ENCODE measurements at places on chromosomes 5 and 9.

DNA sequence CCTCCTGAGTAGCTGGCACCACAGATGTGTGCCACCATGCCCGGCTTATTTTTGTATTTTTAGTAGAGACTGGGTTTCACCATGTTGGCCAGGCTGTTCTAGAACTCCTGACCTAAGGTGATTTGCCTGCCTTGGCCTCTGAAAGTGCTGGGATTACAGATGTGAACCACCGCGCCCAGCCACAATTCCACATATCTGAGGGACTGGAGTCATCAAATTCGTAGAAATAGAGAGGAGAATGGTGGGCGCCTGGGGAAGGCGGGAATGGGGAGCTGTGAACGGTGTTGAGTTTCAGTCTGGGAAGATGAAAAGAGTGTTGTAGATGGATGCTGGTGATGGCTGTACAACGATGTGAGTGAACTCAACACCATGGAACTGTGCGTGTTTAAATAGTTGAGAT lies 1.9 kb upstream of the ABO start:
- DNase-seq: no peak

- no peak for DNase-seq
These were observed 46.7 kb downstream of the GDNF start for GRCh38 chr5:37792975-37793631.

DNA sequence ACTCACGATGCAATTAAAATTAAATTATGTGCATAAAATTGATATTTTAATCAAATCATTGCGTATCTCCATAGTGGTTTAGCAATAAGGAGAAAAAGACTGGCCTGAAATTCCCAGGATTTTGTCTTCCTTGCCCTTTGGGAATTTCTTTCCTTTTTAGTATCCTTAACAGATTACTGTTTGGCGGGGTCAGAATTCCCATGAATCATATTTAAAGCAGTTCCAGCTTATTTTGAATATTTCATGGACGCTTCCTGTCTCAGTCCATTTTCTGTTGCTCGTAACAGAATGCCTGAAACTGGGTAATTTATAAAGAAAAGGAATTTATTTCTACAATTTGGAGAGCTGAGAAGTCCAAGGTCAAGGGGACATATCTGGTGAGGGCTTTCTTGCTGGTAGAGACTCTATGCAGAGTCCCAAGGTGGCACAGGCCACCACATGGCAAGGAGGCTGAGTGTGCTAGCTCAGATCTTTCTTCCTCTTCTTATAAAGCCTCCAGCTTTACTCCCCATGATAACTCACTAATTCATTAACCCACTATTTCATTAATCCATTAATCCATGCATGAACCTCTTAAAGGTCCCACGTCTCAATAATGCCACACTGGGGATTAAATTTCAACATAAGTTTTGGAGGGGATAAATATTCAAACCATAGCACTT lies 37.8 kb downstream of the CDH6 start:
- no peak for DNase-seq

- DNase-seq: no peak
These were observed 4.7 kb upstream of the FOXB2 start for GRCh38 chr9:77014597-77015263.

DNA sequence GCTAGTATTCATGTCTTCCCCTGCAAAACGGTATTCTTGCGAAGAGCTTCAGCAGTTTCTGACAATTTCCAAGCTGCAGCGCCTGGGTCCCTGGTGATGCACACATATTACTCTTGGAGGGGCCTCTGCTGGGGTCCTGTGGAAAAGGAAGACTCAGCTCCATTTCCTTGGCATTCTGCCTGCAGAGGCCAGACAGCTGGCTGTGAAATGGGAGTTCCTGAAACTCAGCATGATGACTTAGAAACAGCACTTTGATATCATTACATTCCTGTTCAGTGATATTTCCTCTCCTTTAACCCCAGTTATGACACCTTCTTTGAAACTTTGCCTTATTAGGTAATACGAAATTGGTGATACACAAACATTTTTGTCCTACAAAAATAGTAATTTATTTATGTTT lies 98.5 kb downstream of the APBA1 start:
- no peak for DNase-seq

DNA sequence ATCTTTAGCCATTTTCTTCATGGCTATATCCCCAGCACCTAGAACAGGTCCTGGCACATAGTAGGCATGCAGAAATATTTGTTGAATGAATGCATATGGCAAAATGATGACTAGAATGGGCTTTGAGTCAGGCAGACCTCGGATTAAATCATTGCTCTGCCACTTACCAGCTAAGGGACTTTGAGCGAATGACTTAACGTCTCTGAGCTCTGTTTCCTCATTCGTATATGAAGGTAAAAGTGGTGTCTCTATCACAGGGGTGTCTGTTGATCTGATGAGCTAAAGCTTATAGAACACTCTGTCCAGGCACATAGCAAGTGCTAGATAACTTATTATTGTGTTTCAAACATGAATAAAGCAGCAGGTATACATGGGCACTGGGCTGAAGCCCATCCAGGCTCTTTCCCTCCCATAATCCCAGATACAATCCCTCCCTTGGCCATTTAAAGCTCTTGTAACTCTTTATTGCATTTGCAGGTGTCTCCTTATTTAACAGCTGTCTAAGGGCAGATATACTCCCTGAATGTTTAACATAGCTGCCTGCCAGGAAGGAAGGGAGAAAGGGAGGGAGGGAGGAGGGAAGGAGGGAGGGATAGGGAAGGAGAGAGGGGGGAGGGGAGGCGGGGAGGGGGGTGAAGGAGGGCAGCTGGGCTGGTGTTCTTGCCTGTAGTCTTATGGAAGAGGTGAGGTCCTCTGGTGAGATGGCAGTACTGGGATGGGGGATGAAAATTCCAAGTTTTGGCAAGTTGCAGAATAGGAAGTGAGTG lies 23.2 kb upstream of the STXBP1 start:
- DNase-seq: no peak

- no peak for DNase-seq
These were observed 147.3 kb downstream of the MTX3 start for GRCh38 chr5:79843450-79844388.

DNA sequence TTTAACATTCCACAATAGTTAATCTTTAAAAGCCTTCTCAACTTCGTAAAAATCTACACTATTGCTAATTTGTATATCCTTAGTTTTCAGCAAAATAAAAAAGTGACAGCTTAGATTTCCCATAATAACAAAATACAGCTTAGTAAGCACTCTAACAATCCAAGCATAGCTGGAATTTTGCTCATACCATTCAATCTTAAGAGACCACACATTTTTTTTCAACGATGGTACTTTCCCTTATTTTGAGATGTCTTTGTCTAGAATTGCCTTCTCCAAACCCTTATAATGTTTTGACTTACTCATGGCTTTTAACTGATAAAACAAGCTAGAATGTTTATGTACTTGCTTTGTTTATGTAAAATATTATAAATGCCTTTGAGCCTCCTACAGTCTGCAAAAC lies 65.6 kb downstream of the HOMER1 start:
- no peak for DNase-seq

DNA sequence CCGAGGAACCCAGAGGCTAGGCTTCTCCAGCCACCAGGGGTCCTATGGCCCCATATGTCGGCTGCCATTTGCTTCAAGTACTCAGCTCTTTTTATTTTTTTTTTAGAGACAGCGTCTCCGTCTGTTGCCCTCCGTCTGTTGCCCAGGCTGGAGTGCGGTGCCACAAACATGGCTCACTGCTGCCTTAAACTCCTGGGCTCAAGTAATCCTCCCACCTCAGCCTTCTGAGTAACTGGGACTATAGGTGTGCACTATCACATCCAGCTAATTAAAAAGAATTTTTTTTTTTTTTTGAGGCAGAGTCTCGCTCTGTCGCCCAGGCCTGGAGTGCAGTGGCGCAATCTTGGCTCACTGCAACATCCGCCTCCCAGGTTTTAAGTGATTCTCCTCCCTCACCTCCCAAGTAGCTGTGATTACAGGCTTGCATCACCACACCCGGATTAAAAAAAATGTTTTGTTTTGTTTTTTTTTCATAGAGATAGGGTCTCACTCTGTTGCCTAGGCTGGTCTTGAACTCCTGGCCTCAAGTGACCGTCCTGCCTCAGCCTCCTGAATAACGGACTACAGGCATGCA lies 8.9 kb downstream of the CERCAM start:
- no peak for DNase-seq

- DNase-seq: no peak
These were observed 200.9 kb upstream of the PAPPA start for GRCh38 chr9:115952430-115953292.

DNA sequence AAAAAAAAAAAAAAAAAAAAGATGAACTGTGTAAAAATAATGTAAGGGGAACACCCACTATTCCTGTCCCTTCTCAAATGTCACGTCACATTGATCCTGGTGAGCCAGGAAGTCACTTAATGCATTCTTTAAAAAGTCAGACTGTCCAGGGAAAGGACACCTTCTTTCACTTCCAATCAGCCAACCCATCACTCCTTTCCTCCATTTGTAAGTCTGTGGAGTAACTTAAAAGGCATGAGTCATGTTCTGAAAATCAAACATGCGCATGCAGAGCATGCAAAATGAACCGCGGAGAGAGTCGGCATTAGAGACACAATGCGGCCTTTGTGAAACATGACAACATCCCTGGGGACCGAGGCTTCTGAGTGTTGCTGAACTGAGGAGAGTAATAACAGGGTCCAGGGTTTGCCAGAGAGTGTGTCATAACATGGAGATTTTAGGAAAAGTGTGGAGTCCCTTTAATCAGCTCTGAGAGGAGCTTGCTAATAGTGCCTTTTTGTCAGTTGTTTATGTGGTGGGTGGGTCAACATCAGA lies 77.6 kb upstream of the SEMA6A start:
- DNase-seq: peak; percentile 50

DNA sequence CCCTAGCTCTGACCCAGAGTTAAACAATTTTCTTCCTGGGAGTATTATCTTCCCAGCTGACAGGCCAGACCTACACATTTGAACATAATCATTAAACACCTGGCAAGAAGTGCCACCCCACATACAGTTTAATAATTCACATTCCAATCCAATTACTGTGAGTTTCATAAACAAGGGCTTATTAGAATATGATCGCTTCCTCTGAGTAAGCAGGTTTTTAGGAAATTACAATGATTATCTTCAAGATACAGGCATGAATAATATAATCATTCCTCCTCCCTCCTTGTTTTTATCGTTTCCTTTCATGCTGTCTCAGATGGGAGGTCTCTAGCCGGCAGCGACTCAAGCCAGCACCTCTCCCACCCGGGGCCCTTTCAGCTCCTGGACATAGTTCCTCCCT lies 15.8 kb upstream of the KIF4B start:
- no peak for DNase-seq

DNA sequence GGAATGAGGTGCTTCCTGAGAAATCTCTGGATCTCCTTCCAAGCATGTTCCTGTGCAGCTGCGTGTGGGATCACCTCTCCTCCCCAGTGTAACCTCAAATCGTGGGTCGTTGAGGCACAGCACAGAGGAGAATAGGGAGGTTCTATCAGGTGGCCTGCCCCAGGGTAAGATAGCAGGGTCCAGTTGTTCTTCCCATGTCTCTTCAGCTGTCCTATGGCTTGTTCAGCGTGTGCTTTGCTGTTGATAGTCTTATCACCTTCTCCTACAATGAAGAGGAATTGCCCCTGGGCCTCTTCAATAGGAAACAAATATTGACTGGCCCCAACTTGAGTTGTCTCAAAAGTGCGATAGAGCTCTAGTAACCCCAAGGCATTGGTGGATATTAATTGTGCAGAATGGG lies 22.4 kb downstream of the BAAT start:
- no peak for DNase-seq

DNA sequence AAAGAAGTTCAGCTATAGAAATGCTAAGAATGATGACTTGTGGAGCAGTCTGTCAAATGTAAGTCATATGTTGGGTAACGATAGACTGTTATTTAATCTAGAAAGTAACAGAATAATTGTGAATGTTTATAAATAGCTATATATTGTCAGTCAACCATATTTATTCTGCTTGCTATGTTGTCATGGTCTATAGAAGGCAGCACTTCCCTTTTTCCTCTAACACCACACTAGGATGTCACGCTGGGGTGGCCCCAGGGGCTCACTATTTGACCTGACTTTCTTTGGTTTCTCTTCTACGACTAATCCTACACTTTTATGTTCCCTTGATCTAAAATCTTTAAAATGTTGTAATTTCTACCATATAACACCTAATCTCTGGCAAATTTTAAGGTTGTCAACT lies 20.5 kb downstream of the ERAP2 start:
- no peak for DNase-seq

- DNase-seq: no peak
These were observed 20.1 kb upstream of the PFDN1 start for GRCh38 chr5:140322751-140323731.

DNA sequence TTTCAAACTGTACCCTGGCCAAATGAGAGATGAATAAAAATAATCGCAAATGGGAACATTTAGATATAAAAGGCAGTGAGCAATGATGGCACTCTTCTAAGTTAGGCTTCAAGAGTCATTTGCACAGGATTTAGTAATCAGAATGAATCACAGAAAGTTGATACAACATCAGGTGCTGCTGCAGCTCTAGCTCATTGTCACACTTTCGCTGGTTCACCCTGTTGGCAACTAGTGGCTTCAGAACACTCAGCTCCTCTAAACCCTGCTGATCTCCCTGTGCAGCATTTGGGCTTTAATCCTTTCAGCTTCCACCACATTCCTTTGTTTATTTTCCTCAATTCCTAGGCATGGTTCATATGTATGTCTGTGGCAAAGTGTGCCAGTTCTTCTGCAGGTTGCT lies 2071.2 kb upstream of the CDH6 start:
- no peak for DNase-seq

DNA sequence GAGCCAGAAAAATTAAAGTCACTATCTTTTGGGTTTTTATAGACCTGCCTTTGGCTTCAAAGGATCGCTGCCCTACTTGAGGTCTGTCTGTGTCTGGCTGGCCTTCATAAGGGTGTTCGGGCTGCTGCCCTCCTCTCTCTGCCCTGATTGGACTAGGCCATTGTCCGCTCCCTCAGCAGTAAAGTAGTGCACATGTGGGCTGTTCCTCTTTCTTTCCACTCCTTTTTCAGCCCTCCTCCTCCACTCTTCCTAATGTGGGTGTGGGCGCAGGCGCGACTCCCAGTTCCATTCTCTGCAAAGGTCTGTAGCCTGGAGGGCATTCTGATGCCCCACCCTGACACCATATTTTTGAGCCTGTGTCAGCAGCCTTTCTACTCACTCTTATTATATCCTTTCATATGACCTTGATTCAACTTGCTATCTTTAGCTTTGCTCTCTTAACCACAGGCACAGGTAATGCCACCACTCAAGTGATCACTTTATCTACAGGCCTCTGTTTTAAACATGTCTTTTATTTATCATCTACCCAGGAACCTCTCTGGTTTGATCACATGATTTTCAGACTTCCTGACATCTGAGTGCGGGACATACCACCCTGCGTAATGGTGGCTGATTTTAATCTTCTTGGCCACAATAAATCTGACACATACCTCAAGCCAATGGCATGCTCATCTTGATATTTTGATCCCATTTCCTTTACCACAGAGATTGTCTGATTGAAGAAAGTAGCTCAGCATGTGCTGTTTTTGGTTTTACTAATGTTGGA lies 144.5 kb downstream of the AOPEP start:
- no peak for DNase-seq

DNA sequence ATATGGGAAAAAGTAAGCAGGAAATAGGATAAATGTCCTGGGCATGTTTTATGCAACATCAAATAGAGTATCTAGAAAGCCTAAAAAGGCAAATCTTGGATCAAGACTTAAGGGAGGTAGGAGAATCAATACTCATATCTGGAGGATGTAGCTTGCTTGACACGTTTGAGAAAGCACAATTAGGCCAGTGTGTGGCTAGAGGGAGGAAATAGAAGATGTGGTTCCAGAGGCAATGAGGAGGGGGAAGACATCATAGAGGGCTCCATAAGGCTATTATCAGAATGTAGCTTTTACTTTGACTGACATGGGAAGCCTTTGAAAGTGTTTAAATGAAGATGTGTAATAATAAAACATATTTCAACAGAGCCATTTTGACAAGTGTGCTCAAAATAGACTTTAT lies 200.7 kb upstream of the CDH12 start:
- DNase-seq: no peak

- no peak for DNase-seq
These were observed 157.3 kb downstream of the CYLC2 start for GRCh38 chr9:103152473-103152872.

All from NCI-H187 treated with DMSO at 0.1 percent for 48 hours (cell line).